Stimulated activated CD4-positive, alpha-beta T cell treated with anti-CD3 and anti-CD28 coated beads, Interleukin-12 subunit alpha, Interleukin-12 subunit beta, amount 100 ng/mL, for 48 hours (primary cell): ENCODE measurements at places on chromosomes 2 and 18.

- DNase-seq: no peak
Observed at GRCh38 chr2:96503637-96504243, 1.4 kb downstream of the NEURL3 start.

DNA sequence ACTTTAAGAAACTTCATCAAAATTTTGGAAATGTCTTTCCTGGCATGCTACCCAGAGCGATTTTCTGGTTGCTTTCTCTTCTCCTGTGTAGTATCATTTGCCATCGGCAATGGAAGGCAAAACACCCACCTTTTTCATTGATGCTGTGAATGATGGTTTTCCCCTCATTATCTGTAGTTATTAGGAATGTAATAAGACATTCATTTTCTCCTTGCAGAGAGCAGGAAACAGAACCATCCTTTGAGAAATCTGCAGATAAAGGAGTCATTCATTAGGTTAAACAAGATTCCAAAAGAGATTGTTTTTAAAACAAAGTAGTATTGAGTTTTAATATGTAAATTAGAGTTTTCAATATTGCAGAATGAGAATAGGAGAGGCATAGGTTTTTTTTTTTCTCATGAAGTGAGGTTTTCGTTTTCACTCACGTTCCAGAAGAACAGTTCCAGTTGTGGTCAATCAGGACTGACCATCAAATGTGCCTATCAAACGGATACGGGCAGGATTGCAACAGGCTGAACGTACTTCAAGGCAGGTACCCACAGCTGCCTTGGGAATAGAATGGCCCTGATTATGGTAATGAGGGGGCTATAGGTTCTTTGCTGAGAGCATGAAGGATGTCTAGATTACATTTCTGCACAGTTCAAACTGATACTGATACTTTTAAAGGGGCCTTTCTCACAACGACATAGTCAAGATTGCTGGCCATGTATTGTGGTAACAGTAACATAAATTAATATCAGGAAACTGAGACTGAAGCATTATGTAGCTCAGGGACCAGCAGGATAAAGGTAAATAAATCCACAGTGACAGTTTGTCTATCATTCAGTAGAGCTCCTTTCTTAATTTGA lies 49.8 kb upstream of the PLA2R1 start:
- DNase-seq: no peak

DNA sequence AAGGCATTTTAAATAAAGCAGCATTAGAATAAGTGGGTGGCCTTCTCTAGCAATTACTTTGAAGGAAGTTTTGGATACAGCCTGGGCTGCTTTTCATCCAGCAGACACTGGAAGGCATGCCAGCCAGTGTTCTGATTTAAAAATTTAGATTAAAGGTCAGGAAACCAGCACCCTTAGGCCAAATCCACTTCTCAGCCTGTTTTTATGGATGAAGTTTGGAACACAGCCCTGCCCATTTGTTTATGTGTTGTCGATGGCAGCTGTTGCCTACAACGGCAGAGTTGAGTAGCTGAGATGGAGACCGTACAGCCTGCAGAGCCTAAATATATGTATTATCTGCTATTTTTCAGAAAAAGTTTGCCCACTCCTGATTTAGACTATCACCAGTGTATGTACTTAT lies 313.6 kb upstream of the ACVR2A start:
- no peak for DNase-seq

DNA sequence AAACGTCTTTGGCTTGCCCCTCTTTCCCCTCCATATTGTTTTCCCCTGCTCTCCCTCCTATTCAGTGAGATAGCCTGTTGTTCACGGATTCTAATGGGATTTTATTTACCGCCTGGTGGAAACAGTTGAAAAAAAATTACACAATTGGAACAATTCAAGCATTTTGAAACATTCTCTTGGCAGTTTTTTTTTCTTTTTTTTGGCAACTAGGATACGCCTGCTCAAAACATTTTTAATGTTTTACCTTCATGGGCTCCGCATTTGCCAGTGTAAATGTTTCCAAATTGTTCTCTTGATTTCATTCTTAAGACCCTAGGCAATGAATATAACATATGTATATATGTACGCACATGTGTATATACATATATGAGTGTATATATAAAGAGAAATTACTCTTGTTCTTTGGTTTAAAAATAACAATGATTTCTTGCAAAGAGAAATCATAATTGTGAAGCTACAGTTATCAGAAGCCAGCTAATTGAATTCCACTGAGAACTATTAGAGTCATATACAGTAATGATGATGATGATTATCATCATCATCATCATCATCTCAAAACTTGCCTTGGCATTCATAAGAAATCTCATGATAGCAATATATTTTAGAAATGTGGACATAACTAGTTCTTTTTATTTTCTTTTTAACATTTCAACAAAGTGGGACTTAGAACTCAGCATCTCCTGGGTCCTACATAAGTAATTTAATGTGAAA lies 146.7 kb downstream of the LTBP1 start:
- no peak for DNase-seq

DNA sequence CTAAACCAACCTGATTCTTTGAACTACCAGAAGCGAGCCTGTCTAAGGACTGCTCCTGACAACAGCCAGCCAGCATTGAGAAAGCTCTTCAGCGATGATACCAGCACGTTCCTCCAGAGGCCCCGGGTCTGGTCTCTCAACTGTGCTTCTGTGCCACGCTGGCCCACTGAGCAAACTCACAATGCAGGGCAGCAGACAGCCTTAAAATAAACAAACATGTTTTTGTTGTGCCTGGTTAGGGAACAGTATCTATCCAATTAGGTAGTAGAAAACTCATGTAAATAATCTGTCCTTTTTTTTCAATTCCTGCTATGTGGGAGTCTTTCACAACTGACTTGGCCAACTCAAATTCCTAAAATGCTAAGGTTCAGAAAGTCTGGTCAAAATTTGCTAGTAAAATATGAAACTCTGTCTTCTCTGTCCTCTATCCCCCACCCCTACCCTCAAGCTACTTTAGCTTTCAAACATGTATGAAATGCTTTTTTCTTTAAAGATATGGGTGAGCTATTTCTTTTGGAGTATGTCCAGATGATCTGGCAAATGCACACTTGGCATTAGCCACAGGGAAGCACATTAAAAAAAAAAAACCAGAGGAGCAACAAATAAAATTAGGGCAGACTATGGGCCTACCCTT lies 21.4 kb upstream of the EML4 start:
- no peak for DNase-seq

- no peak for DNase-seq
Observed at GRCh38 chr2:106175086-106175850, 18.8 kb downstream of the UXS1 start.

DNA sequence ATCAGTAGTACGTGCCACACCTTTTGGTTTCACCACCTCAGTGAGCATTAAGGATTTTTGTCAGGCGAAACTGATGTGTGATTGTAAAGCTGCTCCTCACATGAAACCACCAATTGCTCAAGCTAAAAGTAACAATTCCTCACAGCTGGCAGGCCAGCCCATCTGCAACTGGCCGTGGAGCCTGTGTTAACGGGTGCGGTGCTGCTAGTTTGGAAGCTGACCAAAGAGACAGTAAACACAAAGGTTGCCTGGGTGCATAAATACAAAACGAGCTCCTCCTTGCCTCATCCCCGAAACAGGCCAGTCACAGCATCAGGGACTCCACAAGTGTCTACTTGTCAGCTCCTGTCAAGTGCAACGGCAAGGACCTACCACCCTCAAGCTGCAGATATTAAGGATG lies 32.0 kb downstream of the LGALSL start:
- DNase-seq: no peak
